Activated gamma-delta T cell treated with Interleukin-2 at 50 U/mL for 16 hours (primary cell): ENCODE measurements at places on chromosomes 2 and 18.

DNA sequence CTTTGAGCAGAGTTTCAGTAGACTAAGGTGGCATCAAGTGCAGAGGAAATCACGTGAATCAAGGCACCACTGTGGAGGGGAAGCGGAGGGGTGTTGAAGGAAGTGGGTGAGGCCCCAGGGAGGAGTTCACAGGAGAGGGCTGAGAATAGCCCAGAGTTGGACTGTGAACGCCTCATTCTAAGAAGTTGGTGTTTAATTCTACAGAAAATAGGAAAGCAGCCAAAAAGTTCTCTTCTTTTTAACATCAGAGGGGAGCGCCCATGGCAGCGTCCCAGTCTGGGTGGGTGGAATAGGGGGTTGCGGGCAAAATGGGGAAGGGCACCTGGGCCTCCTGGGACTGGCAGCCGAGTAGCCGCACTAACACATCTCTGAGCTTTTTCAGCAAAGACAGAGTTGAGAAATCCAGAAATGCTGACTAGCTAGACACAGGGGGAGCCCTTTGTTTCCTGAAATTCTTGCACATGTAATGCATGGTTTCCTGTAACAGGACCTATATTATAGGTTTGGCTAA lies 97.0 kb downstream of the NEB start:
- peak; percentile 61 for DNase-seq

- DNase-seq, result no peak
Measured at GRCh38 chr2:217552081-217552480, 450.7 kb downstream of the TNS1 start.

GRCh38 chr2:178297091-178297411 lies 102.7 kb downstream of the OSBPL6 start:
- no peak for DNase-seq

DNA sequence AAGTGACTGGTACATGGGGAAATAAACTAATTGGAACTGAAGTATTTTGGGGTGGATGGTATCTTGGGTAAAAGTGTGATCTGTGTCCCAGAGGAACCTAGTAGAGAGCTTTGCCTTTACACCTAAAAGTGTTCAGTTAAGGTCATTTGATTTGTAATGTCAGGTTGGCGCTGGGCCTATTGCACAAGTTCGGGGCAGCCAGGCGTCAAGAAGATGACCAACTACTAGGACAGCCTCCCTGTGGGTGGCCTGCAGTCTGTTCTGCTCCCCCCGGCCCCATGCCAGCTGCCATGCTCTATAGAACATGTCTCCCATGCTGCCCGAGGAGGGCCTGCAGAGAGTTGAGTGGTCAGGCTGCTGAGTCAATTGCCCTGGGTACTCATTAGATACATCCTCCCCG lies 10.1 kb downstream of the RRM2 start:
- no peak for DNase-seq

GRCh38 chr18:48904091-48904490 lies 46.7 kb downstream of the SMAD7 start:
- DNase-seq, result no peak

- DNase-seq, result no peak
Measured at GRCh38 chr2:30828586-30828985, 21.3 kb upstream of the CAPN13 start.

- DNase-seq, result no peak
Measured at GRCh38 chr2:206004004-206004693, 81.8 kb downstream of the INO80D start.

GRCh38 chr2:168703926-168704325 lies 98.5 kb upstream of the NOSTRIN start:
- no peak for DNase-seq

DNA sequence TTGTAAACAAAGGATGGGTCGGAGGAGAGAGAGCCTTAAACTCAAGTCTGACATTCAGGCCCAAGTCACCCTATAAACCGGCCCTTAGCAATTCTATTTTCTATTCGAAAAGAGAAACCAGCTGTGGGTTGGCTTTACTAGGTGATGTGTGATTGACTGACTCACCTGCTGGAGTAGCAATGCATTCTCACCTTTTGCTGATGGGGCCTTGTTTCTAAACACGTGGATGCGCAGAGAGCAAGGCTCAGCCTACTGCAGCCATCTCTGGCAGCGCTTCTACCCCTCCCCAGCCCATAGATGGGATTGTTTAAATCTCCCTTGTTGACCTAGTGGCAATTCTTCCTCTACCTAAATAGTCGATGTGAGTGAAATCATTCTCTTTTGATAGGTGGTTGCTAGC lies 138.5 kb downstream of the MEIS1 start:
- DNase-seq, result no peak

DNA sequence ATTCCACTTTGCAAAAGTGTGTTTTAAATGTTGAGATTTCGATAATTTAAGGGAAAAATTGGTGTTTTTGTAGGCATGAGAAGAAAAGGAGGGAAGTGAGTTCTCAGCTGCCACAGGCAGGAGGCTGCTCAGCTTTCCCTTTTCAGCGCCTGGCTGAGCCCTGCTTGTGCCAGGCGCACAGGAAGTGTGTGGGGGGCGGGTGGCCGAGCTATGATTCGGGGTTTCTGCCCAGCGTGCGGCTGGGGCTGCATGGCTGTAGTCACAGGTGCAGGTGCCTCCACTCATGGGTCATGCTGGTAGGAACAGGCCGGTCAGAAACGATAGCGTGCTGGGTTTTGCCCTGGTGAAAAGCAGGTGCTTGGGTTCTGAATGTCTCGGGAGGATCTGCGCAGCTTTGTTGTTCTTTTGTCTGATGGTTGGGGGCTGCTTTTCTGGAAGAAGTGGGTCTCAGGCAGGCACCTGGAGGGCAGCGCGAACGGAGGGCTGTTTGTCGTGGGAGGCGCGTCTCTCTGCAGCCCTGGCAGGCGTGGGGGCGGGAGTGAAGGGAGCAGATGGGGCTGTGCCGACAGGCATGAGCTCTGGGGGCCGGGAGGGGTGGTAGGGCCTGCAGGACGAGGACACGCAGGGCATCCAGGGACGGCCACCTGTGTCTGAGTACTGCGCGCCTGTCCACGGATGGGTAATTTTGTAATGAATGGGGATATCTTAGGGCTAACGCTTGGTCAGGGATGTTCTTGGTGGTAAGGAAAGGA lies 2.1 kb downstream of the KCNG2 start:
- no peak for DNase-seq

- no peak for DNase-seq
Measured at GRCh38 chr2:10741139-10741538, 19.7 kb downstream of the ATP6V1C2 start.

GRCh38 chr2:20617081-20617575 lies 33.8 kb downstream of the HS1BP3 start:
- DNase-seq, result no peak

GRCh38 chr2:218476676-218477075 lies 57.8 kb downstream of the VIL1 start:
- no peak for DNase-seq

DNA sequence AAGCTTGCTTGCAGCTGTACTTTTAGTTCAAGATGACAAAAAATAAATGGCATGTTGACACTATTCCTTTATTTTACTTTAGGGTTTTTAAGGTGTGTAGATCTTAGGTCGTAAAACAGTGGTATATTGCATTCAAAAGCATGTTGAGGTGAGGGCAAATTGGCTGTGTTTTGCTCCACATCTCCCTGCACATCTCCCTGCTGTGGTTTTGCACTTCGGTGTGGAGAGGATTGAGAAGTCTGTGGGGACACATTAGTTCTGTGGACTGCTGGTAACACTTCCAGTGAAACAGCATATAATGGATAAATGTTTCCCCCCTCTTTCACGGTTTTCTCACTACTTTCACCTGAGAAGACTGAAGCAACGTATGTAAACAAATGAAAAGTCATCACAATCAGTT lies 25.1 kb downstream of the C2orf74 start:
- DNase-seq, result no peak

- DNase-seq, result no peak
Measured at GRCh38 chr2:233572468-233572867, 5.9 kb upstream of the USP40 start.

- DNase-seq, result no peak
Measured at GRCh38 chr2:72090781-72091482, 56.7 kb downstream of the CYP26B1 start.

GRCh38 chr18:75132098-75132870 lies 76.7 kb downstream of the PTGR3 start:
- no peak for DNase-seq

DNA sequence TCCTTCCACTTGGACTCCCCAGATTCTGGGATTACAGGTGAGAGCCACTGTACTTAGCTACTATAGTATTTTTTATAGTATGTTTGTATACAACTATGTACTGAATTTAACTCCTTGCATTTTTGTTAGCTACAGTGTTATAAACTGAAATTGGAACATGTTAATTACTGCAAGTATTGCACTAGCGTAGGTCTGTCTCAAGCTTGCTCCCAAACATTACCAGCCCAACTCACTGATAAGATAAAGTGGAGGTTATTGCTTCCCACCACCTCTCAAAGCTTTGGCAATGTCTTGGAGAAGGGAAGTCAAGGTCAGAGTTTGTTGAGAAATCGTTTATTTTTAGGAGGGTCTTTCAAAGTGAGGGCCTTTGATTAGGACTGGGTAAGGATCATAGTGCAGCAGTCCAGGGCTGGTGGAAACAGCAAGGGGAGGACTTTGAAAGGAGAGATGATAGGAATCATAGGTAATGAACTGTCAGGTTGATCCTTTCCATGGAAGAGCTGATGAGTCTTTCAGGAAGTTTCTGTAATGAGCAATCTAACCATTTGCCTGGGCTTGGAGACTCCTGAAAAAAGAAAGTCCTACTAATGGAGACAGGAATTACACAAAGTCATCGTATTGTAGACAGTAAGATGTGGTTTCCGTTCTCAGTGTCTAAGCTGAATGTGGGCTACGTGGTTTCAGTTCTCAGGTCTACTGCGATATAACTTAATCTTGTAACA lies 257.1 kb downstream of the MYO3B start:
- DNase-seq, result no peak

GRCh38 chr2:109196081-109196875 lies 67.3 kb downstream of the SH3RF3 start:
- no peak for DNase-seq

DNA sequence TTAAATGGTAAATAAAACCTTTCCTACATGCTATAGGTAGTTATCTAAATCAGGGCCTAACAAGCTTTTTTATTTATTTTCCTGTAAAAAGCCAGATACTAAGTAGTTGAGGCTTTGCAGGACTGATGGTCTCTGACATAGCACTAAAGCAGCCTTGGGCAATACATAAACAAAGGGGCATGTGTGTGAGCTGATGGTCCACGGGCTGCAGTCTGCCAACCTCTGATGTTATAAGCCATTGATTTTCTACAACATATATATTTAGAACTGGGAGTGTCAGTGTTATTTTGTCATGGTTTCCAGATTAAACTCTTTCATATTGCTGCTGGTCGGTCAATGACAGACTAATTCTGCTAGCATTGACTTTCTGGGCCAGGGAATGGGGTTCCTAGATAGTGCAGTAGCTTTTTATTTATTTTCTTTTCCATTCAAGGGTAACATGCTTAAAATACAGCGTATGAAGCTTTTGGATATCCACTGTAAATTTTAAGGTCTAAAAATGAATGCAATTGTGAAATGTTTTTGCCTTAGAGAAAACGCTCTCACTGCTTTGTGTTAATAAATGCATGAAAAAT lies 134.0 kb downstream of the NEDD4L start:
- DNase-seq, result no peak

DNA sequence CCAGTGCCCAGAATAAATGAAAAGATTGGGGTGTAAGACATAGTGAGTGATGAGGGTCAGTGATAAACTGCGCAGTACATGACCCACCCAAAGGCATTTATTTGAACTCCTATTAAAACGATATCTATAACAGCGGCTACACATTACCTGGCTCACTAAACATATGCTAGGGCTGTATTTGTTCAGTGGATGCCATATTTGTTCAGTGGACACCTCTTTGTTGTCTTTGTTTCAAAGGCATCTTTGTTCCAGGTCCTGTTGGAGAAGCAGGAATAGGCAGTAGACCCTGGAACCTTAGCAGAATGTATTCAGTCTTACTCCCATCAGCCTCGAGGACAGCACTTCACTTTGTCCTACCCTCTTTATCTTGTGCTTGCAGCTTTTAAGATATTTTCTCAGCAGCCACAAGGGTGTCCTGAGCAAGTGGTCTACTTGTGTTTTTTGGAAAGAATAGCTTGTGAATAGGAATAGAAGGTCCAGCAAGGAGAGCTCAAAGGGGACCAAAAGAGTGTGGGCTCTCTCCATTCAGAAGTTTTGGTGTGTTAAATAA lies 650.8 kb upstream of the FANCL start:
- no peak for DNase-seq

- no peak for DNase-seq
Measured at GRCh38 chr18:33699372-33699771, 121.4 kb downstream of the ASXL3 start.

DNA sequence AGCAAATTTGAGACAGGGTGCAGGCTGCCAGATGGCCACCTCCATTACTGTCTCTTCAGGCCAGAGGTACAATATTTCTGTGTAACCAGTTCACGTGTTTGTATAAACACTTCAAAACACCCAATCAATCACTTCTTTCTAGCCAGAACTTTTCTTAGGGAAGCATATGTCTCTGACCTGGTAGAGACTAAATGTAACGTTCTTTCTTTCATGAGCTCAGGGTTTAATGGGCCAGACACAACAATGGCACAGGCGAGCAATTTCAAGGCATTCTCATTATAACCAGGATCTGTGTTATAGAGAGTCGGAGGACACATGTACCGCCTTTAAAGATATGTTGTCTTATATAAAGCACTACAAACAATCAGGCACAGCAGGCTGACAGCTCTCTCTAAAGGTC lies 1846.4 kb upstream of the PIK3C3 start:
- no peak for DNase-seq

DNA sequence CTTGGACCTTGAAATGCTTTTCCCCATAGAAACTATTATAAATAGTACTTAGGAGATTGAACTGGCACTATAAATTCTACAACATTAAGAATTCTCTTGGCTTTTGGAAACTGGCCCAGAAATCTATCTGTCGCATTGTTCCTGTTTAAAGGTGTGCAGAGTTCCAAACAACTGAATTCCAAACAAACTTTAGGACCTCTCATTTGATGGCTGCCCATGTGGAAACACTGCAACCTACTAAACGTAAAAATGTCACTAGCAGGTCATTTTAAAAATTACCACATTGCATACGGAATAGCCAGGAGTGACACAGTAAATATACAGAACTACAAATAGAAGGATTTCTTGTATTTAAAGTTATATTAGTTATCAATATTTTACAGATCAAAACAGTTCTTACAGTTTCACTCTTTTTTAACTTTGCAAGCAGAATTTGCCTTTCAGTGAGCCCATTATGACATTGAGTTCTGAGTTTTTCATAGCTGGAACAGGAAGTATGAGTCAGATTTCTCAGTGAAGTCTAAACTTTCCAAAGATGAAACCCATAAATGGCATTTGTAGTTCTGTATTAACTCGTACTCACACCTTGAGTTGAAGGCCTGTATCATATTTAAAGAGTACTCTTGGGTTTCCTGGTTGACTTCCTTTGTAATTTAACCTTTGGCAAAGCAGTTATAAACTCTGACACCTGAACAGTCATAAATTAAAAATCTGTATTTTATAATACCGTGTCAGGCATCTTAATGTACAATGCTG lies 142.3 kb upstream of the BOD1L2 start:
- no peak for DNase-seq

DNA sequence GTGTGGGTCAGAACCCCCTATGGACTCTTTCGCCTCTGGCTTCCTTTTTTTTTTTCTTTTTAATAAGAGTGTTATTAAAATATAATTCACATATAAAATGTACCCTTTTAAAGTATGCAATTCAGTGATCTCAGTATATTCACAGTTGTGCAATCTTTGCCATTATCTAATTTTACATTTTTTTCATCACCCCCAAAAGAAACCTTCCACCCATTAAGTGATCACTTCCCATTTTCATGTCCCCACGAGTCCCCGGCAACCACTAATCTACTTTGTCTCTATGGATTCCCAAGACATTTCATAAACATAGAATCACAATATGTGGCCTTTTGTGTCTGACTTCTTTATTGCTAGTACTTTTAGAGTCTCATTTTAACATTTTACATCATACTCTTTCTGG lies 38.7 kb upstream of the ANXA4 start:
- no peak for DNase-seq
